CD8-positive, alpha-beta memory T cell (primary cell): ENCODE measurements at places on chromosomes 12 and 14. TPM values are rescaled to one million over a fixed set of nuclear protein-coding genes. Genes with fewer than 3 reads are reported as not detected.

ADCK1 gene
- 4.2 TPM for polyA plus RNA-seq

PUS7L gene
- polyA plus RNA-seq, result 26.3 TPM

BCL7A gene
- polyA plus RNA-seq, result 3.3 TPM

NXPH4 gene
- not detected for polyA plus RNA-seq

GPRC5D gene
- 0.35 TPM for polyA plus RNA-seq

SLC39A5 gene
- not detected for polyA plus RNA-seq

GSG1 gene
- not detected for polyA plus RNA-seq

BCDIN3D gene
- polyA plus RNA-seq, result 6.4 TPM

TBC1D30 gene
- polyA plus RNA-seq, result not detected

SEL1L gene
- 21.7 TPM for polyA plus RNA-seq

CLEC4A gene
- 0.66 TPM for polyA plus RNA-seq

GLIPR1 gene
- polyA plus RNA-seq, result 202 TPM

TMPRSS12 gene
- polyA plus RNA-seq, result not detected

TAS2R46 gene
- polyA plus RNA-seq, result not detected

ACACB gene
- 1.4 TPM for polyA plus RNA-seq

IQSEC3 gene
- polyA plus RNA-seq, result not detected

CISTR gene
- polyA plus RNA-seq, result not detected

SERPINA10 gene
- not detected for polyA plus RNA-seq

APOLD1 gene
- 0.68 TPM for polyA plus RNA-seq

SALL2 gene
- 1.4 TPM for polyA plus RNA-seq
